ENCODE measurements at places on chromosomes 2 and 18.

DNA sequence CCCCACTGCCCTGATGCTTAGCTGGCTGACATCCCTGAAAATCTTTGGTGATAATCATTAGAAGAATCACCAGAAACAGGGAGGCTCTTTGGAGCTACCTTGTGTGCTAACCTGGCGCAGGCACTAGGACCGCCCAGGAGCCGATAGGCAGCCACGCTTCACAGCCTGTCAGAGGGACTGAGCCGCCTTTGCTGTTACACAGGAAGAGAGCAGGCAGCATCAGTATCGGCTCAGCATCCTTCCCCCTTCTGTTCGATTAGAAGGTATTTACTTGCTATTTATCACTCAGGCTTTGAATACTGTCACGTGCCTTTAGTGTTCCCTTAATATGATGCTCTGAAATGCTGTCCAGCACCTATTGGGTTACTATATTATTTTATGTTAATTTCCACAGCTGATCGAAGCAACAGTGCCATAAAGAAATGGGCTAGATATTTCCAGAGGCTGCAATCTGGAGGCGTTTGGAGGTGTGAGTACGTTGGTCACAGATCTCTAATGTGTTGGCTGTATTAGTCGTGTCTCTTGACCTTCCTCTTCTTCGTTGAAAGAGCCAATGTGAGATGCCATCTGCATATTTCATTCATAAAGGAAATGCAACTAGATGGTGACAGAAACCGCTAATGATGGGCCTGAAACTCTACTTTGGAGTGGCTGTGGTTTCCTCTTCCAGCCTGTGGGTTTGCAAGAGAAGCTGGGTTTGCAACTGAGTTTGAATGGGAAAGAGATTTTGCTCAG, 110.4 kb upstream of the RAB27B start:
- no peak for DNase-seq

GRCh38 chr2:70934981-70935380, 719 bp upstream of the ATP6V1B1 start:
- no peak for DNase-seq

- no peak for DNase-seq
Measured at GRCh38 chr2:10901160-10901939, 10.4 kb upstream of the KCNF1 start.

DNA sequence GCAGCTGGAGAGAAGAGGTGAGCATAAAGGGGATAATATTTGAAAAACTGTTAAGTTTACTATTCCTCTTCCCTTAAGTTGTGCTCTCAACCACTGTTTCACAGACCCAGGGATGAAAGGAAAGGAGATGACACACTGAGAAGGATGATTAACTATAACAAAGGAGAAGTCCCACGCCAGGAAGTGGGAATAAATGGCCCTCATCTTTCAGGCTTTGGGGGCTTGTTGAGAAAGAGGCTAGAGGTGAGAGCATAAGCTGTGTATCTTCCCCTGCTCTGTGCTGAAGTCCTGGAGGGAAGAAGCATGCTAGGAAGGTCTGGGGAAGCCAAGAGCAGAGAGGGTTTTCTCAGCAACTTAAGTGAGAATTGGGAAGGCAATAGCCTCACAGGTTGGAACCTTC, 399.1 kb upstream of the ATP5MC3 start:
- no peak for DNase-seq

GRCh38 chr18:59182673-59183072, 37.3 kb upstream of the GRP start:
- DNase-seq: no peak

DNA sequence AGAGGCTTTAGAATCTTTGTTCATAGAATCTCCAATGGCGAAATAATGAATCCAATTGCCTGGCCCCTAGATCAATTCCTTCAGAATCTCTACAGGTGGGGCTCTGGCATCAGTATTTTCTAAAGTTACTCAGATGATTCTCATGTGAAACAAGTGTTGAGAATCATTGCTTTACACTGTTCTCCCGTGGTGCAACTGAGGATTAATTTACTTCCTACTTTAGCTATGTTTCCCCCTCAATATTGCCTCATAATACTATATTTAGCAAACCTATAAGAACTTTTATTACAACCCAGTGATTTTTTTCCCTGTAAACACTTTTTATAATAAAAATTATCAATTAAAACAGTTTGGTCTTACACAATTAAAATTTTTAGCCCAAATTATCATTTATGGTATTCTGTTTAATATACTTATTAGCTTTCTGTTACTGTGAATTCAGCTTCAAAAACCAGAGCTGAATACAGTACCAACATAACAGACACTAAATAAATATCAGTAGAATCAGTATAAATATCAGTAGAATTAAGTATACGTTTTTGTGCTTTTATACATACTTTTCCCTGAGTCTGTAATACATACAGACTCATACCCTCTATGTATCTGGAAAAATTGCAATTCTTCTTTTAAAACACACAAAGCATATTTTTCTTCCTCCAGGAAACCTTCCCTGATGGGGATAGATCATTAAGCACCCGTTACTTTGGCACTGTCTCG, 20.8 kb downstream of the SLC38A11 start:
- DNase-seq: no peak

DNA sequence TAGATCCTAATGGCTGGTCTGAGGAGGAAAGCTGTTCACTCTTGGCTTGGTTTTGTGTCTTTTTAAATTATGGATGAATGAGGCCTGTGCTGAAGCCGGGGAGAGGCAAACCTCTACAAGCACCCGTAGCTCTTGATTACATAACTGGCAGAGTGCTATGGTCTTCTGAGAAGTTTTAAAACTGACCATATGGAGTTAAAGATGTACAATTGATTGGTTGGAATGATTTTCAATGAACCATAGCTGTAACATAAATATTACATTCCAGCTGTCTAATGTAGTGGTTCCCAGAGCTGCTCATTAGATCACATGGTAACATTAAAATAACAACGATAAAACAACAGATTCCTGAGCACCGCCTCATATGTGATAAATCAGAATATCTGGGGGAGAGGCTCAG, 71.1 kb upstream of the MAP4K3 start:
- DNase-seq: no peak

GRCh38 chr18:1015777-1016176, 111.1 kb downstream of the ADCYAP1 start:
- no peak for DNase-seq

DNA sequence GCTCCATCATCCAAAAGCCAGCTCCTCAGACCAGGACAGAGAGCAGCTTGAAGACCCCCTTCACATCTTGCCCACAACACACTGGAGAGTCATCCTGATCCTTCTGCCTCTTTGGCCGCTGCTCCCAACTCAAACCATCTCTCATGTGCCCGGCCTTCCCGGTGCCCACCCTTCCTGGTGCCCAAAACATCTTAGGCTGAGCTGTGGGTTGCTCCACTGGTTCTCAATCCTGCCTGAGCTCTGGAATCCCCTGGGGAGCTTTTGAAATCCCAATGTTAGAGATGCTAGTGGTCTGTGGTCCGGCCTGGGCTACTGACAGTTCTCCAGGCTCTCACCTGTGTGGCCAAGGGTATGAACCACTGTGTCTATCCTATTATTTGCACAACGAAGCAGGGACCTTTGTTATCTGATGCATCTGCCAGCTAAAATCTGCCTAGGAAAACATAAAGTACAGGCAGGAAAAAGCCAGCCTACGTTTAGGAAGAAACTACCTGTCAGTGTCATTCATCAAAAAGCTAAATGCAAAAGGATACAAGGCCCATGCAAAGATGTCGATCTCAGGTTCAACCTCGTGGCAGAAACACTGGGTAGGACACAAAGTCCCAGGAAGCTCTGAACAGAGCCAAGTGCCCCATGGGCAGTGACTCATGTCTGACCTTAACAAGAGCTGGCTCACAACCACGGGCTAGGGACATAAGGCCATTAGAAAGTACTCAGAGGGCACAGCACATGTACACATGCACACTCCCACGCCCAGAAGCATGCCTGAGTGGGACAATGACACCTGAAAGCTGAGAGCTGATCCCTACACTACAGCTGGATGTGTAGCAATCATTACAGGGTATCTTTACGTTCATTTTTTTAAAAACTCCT, 30.8 kb downstream of the TBC1D8 start:
- peak; percentile 24 for DNase-seq

- no peak for DNase-seq
Measured at GRCh38 chr2:27636766-27637165, 7.9 kb downstream of the GPN1 start.

DNA sequence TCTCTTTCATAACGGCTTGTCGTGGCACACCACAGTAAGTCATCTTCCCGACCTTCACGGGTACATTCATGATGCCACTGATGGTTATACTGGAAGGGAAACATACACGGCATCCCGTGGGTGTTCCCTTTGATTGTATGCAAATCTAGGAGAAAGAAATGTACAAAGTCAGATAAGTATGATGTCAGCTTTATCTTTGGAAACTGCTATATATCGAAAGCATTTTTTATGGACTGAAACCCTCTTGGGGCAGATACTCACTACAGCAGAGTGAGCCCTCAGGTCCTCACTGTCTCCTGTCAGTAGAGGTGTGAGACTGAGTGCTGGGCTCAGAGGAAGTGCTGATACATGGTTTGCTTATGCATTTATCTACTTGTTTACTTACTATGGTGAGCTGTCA, 20.4 kb downstream of the PLA2R1 start:
- DNase-seq: no peak

- DNase-seq: no peak
Measured at GRCh38 chr2:132448771-132449170, 32.2 kb downstream of the GPR39 start.

- no peak for DNase-seq
Measured at GRCh38 chr2:319059-319600, 31.2 kb upstream of the ALKAL2 start.

DNA sequence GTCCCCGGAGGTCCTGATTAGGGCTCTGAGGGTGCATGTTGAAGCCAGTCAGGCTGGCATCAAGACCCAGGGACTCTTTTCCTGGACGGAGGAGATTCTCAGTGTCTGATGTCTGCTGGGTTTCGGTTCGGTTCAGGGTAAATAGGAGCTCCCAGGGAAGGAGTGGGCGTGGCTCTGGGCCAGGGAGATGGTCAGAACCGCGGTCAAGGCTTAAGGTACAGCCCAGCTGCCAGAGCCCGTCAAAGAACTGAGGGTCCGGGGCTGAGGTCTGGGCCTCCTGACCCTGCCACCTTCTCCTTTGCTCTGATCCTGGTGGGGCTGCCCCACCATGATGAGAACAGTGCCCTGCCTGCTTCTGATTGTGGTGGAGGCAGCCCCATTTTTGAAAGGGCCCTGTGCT, 39.8 kb downstream of the LPIN1 start:
- DNase-seq: no peak

DNA sequence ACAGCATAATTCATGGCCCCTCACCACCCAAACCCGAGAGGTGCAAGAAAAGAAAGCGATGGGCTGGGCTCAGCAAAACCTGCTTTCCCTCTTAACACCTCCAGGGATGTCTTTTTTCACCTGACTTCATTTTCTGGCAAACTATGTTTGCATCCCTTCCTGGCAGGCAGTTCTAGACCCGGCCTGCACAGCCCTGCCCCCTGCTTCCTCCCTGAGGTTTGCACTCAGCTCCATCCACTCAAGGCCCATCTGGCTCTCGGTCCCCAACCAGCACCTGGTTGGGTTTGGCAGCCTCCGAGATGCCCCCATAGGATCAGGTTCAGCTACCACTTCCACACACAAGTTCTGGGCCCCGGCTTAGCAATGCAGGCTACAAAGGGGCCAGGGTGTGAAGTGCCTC, 185.7 kb downstream of the SMAD7 start:
- no peak for DNase-seq
